Foreskin keratinocyte (primary cell): ENCODE measurements at places on chromosomes 11 and 22.

DNA sequence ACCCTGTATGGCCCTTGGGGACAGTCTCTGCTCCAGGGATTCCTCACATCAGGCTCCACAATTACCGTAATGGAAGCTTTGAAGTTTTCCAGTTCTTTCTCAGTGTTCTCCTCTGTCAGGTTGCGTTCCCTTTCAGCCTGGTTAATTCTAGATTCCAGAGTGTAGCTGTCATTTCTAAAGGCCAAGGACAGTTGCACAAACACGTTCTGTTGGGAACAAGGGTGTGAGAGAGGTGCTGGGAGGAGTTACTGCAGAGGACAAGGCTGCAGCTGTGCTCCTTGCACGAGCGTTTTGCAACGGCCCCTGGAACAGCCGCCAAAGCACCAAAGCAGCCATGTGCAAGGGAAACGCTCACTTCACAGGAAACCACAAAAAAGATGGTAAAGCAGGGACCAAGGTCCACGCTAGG, 35.9 kb upstream of the LYVE1 start:
- peak; percentile 64 for DNase-seq

GRCh38 chr22:50704510-50705218, 32.0 kb downstream of the SHANK3 start:
- DNase-seq: no peak

DNA sequence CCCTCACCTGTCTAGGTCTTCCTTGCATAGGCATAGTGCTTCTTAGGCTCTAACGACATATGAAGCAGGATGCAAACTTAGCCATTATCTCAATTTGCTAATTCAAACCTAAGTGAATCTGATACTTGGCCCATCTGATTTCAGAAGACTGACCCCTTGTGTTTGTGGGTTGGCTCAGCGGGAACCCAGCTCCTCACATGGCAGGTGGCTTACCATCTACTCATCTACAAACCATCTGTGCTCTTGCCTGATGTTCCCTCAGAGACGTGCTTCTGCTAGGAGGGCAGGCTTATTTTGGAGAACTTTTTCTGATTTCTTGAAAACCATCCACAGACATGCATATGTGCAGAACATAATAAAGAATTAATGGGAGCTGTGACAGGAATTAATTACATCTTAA, 15.2 kb downstream of the ELMOD1 start:
- DNase-seq: no peak

- DNase-seq: no peak
Measured at GRCh38 chr22:50072167-50072555, 13.1 kb downstream of the MLC1 start.
